ENCODE measurements at places on chromosomes 3 and 15.

- DNase-seq: no peak
Observed at GRCh38 chr3:53496984-53497383, 2.6 kb downstream of the CACNA1D start.

- DNase-seq: no peak
Observed at GRCh38 chr15:89187986-89188514, 33.3 kb downstream of the RLBP1 start.

- no peak for DNase-seq
Observed at GRCh38 chr15:29438703-29439055, 169.1 kb upstream of the NSMCE3 start.

- DNase-seq: no peak
Observed at GRCh38 chr3:113270068-113270467, 58.7 kb downstream of the BOC start.

GRCh38 chr3:139159356-139159755 lies 114.7 kb upstream of the PRR23C start:
- no peak for DNase-seq

DNA sequence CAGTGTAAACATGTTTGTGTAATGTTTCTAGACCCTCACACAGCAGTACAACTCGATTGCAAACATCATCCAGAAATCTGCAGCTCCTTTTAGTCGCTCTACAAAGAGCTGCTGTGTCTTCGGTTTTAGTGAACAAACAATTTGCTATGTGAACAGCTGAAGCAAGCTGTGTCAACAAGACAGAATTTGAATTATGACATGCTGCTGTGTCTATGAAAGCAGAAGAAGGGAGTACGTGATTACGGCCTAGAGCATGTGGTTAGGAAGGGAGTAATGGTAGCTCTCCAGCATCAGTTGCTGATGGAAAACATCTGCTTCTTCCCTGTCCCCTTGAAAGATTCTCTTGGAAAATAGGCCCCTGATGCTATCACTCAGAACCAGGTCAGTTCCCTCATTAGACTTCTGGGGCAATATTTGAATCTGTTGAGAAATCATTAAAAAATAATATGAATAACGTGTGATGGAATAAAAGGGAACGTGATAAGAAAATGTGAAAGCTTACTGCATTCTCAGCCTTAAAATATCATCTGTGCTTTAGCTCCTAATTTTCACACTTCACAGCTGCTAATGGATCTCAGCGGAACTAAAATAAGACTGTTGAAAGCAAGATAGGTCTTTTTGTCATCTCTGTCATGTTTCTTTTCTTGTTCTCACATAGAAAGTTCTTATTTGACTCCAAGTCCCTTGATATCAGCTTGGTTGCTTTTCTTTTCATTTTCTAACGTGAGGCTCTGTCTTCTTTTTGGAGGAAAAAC lies 891.5 kb downstream of the ROBO2 start:
- DNase-seq: peak; percentile 59

DNA sequence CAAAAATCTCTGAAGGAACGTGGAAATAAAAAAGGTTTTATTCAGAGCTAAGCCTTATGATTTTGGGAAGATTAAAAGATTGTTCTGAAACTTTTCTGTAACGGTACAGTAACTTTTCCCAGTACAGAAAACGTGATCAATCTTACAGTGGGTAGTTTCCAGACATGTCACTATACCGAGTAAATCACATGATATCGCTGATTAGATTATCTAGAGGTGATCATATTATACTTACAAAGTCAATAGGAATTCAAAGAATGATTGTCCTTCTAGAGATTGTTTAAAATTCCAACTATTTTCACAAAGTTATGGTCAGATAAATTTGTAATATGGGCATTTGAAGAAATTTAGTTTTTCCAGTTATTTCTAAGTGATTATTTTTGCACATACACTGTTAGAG lies 736.0 kb upstream of the GRM7 start:
- no peak for DNase-seq
